Caco-2 (cell line): ENCODE measurements at places on chromosomes 7 and 10. TPM values are rescaled to one million over a fixed set of nuclear protein-coding genes. Genes with fewer than 3 reads are reported as not detected.

The FXYD4 gene
- total RNA-seq: not detected in 2 replicates

The NODAL gene
- total RNA-seq: 0.59 and 1.3 TPM in 2 replicates

- no peaks in the 10 kb centered on the region for H3K27me3 ChIP-seq
- no peak overlapping the region for H3K4me3 ChIP-seq
- no peak overlapping the region for H3K27ac ChIP-seq
- H3K36me3 ChIP-seq: no peaks in the 10 kb centered on the region
These were observed 134.8 kb upstream of the KIF5B start for GRCh38 chr10:32190890-32191491.

DNA sequence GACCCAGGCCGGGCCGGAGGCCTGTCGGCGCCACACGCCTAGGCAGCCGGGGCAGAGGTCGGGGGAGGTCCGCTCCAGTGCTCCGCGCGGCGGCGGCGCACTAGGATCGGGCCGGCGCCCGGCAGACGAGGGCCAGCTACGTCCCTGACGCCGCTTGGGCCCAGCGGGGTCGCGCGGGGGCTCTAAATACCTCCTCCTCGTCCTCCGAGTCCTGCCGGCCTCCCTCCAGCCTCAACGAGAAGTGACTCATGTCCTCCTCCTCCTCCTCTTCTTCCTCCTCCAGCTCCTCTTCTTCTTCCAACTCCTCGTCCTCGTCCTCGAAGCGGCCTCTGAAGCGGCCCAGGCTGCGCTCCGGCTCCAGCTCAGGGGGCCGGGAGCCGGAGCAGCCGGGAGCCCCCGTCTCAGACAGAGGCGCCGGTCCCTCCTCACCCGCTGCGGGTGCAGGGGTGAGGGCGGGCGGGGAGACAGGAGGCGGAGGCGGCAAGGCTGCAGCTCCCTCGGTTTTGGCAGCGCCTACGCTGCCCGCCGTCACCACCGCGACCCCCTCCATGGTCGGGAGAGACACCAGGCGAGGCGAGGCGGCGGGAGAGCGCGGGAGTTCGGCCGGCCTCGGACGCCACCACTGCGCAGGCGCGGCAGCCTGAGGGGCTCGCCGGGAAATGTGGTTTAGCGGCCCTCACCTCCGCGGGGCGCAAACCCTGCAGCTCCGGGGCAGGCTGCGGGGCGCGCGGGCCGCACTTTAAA, at the start of gene PCGF6:
PCGF6 (minus strand) TSS at position 624 of the 744 bp plus-strand sequence; CDS start at position 550, 74 bp downstream.
- H3K36me3 ChIP-seq: no peaks in the 10 kb centered on the region; the same call in 1 of the 2 replicates
- peak within 1 kb of the TSS; percentile 76 for H3K27ac ChIP-seq
- H3K4me3 ChIP-seq: peak within 1 kb of the TSS; percentile 79
- peak; percentile 84 for DNase-seq

- DNase-seq: no peak
- no peaks in the 10 kb centered on the region for H3K4me1 ChIP-seq
- no peaks in the 10 kb centered on the region for H3K36me3 ChIP-seq
- H3K27me3 ChIP-seq: no peaks in the 10 kb centered on the region; the same call in 1 of the 2 replicates
These were observed 139.2 kb upstream of the PTER start for GRCh38 chr10:16297642-16298041.

DNA sequence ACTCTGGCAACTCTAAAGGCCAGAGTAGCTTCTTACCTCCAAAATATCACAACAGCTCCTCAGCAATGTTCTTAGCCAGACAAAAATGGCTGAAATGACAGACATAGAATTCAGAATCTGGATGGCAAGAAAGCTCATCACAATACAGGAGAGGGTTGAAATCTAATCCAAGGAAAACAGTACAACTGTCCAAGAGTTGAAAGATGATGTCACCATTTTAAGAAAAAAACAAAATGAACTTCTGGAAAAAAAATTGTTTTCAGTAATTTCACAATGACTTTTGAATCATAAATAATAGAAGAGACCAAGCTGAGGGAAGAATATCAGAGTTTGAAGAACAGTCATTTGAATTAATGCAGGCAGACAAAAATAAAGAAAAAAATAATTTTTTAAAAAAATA, 479.5 kb downstream of the ZWINT start:
- DNase-seq: no peak
- no peak overlapping the region for H3K4me3 ChIP-seq
- H3K27ac ChIP-seq: no peak overlapping the region
- H3K36me3 ChIP-seq: no peaks in the 10 kb centered on the region

- no peaks in the 10 kb centered on the region for H3K4me1 ChIP-seq
- no peak for DNase-seq
- H3K36me3 ChIP-seq: no peaks in the 10 kb centered on the region
- no peaks in the 10 kb centered on the region for H3K27me3 ChIP-seq
- no peak overlapping the region for H3K27ac ChIP-seq
- H3K4me3 ChIP-seq: no peak overlapping the region
These were observed 293.5 kb upstream of the AKR1E2 start for GRCh38 chr10:4532467-4532866.

GRCh38 chr7:16975712-16976111, 93.9 kb upstream of the AGR3 start:
- no peak overlapping the region for H3K27ac ChIP-seq
- H3K27me3 ChIP-seq: no peaks in the 10 kb centered on the region
- H3K4me1 ChIP-seq: no peaks in the 10 kb centered on the region

DNA sequence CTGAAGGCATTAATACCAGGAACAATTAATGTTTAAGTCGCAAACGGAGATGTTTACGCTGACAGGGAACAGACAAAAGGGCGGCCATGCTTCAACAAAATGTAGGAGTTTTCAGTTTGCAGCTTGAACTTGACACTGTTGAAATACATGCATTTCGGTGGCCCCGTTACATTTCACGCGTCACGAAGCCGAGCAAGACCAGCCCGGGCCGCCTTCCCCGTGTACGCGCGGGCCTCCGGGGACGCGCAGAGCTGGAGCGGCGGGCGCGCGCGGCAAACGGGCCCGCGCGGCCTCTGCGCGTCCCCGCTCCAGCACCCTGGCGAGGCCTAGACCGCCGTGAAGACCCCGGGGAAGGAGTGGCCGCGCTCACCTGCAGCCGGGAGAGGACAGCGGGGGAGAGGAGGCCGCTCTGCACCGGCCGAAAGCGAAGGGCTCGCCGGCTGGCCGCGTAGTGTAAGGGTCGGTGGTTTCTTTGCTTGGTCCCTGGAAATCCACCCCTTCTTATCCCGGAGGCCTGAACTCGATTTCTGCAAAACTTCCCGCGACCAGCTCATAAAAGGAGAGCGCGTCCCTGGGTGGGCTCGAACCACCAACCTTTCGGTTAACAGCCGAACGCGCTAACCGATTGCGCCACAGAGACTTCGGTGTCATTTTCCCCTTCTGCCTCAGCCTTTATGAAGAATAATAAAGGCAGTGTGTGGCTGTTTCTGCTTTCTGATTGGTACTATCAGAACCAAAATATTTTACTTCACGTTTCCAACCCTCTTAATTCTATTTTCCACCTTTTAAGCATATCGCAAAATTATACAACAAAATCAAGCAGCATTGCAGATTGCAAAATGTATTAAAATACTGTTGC, 11.4 kb upstream of the EBLN1 start:
- H3K27me3 ChIP-seq: no peaks in the 10 kb centered on the region
- H3K36me3 ChIP-seq: no peaks in the 10 kb centered on the region
- H3K27ac ChIP-seq: peak overlapping the region; percentile 98

- H3K27me3 ChIP-seq: no peaks in the 10 kb centered on the region
- peaks cover 1% of the 10 kb centered on the region; the same call in 1 of the 2 replicates for H3K36me3 ChIP-seq
- DNase-seq: no peak
- H3K27ac ChIP-seq: no peak overlapping the region
- no peaks in the 10 kb centered on the region; the same call in 1 of the 2 replicates for H3K4me1 ChIP-seq
These were observed 4.6 kb upstream of the ANKRD26 start for GRCh38 chr10:27104919-27105318.

- no peaks in the 10 kb centered on the region for H3K27me3 ChIP-seq
- DNase-seq: no peak
- H3K4me1 ChIP-seq: peaks cover 10% of the 10 kb centered on the region
- H3K36me3 ChIP-seq: no peaks in the 10 kb centered on the region
- H3K4me3 ChIP-seq: no peak overlapping the region
- no peak overlapping the region for H3K27ac ChIP-seq
These were observed 127.5 kb downstream of the CRPPA start for GRCh38 chr7:16293669-16294425.
